ENCODE measurements at places on chromosomes 4 and X.

DNA sequence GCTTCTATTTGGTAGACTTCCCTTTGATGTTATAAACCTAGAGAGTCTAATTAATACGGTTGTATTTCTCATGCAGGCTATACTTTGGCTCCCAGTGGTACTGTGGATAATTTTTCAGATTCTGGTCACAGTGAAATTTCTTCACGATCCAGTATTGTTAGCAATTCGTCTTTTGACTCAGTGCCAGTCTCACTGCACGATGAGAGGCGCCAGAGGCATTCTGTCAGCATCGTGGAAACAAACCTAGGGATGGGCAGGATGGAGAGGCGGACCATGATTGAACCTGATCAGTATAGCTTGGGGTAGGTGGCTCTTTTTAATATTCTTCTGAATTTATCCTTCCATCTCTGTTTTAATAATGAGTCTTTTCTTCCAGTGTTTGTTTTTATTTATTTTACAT, 249.7 kb downstream of the RAPGEF2 start:
- DNase-seq, result no peak

DNA sequence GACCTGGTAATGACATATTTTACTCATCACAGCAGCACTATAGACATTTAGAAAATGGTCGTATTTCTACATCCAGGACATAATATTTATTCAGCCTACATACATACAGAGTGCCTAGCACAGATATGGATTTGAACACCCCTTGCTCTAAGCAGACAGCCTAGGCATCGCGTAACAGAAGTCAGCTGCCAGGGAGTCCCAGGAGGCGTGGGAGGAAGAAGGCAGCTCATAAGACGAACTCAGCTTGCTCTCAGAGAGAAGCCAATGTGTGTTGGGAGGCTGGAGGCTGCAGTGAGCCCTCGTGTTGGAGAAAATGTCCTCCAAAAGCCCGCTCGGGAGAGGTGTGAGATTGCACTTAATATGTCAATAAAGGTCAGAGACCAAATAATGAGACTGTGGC, 131.6 kb downstream of the BCOR start:
- no peak for DNase-seq

GRCh38 chr4:182938205-182938645, 21.0 kb upstream of the DCTD start:
- DNase-seq, result peak; percentile 85

GRCh38 chr4:2142630-2143427, 83.7 kb downstream of the NAT8L start:
- DNase-seq, result no peak

DNA sequence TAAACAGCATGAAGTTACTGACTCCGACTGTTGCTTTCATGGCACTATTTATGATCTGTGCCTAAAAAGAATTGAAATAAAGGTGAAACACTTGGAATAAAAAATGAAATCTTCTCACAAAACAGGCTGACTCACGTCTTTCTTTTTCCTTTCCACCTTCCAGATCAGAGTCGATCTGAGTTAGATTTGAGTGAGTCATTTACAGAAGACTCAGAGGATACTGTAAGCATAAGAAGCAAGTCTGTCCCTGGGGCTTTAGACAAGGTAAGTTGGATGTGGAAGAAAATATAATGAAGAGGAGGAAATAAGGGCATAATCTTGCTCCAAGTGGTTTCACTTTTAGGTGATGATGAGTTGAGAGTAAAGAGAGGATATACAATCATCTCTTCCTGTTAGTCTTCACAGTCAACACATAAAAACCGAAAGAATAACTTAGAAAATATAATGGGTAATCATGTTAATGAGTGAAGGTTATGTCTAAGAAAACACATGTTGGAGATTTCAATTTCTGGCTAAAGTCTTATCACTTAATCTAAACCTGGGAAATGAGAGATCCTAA, 89.7 kb downstream of the SYTL5 start:
- DNase-seq, result no peak

- DNase-seq, result no peak
These were observed 167.3 kb downstream of the MID1IP1 start for GRCh38 chrX:38968344-38969216.

DNA sequence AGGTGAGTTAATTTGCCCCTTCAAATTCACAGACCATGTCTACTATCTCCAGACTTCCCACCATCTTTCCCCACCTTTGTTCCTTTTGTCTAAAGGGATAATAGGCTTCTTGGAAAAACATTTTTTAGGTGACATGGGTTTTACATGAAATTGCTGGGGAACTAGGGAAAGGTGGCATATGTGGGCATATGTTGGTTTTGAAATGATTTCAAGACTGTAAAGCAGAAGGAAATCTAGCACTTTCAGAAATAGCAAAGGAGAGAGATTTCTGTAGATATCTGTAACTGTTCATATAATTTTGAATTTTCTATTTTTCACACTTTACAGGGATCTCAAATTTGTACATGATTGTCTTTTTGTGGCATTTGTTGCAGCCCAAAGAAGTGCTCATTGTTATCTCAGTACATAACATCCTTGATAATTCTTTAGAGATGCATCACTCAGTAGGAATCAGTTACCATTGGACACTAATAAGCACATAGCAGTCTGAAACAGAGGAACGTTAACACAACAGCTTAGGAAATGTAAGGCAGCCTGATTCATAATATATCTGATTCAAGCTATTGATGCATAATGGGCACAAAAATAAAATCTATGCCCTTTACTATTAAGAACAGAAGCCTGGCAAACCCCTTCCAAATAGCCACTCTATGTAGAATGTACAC, 659.7 kb downstream of the CENPC start:
- DNase-seq, result no peak

- DNase-seq, result no peak
These were observed 1.3 kb upstream of the F11 start for GRCh38 chr4:186264660-186265059.

DNA sequence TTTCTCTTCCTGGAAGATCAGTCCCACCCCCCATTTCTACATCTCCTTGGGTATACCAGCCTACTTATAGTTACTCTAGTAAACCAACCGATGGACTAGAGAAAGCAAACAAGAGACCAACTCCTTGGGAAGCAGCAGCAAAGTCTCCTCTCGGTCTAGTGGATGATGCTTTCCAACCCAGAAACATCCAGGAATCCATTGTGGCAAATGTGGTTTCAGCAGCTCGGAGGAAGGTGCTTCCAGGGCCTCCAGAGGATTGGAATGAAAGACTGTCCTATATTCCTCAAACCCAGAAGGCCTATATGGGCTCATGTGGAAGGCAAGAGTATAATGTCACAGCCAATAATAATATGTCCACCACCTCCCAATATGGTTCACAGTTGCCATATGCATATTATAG, 78.2 kb upstream of the MYOZ2 start:
- no peak for DNase-seq

DNA sequence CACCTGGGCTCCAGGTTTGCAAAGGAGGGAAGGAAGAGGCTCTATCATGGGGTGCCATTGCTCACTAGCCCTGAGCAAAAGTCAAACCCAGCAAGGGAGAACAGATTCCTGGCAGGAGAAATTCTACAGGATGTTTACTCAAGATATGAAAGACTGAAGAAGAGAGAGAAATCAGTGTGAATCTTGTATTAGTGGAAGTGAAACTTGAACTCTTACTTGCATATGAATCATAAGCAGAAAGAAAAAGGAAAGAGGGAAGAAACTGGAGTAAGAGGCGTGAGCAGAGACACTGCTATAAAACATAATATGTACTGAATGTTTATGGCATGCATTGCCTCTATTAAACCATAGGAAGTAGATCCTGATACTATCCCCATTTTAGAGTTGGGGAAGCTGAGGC, 60.9 kb downstream of the C4orf46 start:
- no peak for DNase-seq

GRCh38 chr4:110641218-110641617, 18.3 kb upstream of the PITX2 start:
- DNase-seq, result peak; percentile 57

DNA sequence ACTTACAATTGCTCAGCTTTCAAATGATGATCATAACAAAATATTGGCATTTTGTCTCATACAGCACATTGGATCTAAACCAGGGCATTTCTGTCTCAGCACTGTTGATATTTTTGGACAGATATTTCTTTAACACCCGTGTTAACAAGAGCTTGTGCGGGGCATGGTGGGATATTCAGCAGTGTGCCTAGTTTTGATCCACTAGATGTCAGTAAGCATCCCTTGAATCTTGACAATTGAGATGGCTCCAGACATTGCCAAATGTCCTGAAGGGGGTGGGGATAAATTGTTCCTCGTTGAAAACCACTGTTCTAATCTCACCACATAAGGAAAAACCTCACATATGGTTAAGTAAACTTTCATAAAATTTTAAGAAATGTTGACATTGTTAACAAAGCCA, 806.3 kb downstream of the STIM2 start:
- DNase-seq, result no peak

DNA sequence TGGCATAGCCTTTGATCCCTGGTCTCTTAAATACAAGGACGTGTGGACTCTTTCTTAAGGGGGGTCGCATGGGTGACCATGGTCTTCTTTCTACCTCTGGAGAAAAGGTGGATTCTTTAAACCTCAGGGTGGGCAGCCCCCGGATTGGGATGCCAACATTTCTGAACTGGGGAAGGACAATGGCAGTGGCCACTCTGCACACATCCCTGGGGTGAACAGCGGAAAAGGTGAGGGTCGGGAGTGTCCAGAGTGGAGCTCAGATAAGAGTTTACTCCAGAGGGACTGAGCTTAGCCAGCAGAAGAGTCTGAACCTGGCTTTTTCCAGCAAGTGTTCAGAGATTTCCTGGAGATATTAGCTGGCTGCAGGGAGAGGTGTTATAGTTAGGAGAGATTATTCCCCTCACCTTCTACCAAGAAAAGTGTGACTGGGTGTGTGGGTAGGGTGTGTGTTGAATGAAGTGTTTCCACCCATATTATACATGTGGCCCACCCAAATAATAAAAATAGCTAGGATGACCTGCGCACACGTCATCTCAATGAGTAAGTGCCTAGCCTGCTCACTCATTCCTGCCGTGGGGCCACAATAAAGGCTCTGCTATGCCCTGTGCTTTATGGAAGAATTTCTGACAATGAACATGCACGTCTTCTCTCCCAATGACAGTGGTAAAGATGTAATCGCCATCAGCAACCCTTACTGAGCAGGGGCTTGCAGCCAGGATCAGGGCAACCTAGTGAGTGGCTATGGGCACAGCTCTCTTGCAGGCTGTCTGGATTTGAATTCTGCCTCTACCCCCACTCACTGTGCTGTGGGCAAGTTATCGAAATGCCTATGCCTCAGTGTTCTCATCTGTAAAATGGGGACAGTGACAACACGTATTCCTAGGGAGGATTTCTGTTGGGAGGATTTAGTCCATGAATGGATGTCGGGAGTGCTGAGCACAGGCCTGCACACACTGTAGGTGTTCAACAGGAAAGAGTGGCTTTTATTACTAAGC, 76.6 kb downstream of the SLC2A9 start:
- DNase-seq, result peak; percentile 12

- DNase-seq, result no peak
These were observed 991.4 kb downstream of the CCSER1 start for GRCh38 chr4:91118597-91118996.

DNA sequence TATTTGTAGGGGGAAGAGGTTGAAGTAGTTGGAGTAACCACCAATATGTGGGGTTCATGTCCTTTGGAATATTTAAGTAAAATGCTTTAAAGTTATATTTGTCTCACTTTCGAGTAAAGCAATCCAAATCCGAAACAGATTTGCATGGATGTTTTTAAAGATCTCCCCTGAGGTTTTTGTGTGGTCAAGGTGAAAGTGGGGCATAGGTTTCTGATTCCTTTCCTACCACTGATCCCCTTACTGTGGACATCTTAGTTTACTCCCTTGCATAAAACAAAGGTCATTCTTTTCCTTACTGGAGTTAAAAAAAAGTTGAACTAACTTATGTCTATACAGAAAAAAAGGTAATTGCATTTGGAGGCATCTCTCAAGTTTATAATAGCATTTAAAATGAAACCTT, 71.9 kb upstream of the PHOX2B start:
- no peak for DNase-seq

GRCh38 chr4:41218703-41219102, 4.4 kb upstream of the APBB2 start:
- DNase-seq, result no peak

DNA sequence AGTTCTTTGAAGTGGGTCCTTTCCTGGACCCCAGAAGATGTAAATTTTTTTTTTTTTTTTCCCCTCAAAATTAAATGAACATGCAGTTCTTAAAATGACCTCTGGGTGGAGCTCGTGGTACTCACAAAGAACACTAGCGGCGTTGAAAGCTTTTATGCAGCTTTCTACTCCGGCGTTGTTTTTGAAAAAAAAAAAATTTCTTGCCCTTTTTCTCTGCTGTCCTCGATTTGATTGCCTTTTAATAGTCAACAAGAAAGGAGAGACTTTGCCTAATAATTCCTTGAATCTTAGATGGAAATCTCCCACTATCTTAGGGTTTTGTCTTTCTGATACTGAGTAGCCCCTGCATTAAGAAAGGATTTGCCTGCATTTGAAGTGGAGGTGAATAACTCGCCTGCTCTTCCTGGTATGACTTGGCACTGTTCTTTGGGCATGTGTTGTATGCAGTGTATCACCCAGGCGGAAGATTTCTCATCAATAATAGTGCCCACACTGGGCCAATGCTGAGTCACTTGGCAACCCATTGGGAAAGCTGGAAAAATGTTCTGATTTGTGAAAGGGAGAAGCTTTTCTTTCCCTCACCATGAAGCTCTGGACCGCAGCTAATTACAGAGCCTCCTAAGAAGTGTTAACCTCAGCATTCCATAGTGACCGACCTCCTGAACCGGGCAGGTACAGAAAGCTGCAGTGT, 104.0 kb downstream of the PHEX start:
- DNase-seq, result no peak

DNA sequence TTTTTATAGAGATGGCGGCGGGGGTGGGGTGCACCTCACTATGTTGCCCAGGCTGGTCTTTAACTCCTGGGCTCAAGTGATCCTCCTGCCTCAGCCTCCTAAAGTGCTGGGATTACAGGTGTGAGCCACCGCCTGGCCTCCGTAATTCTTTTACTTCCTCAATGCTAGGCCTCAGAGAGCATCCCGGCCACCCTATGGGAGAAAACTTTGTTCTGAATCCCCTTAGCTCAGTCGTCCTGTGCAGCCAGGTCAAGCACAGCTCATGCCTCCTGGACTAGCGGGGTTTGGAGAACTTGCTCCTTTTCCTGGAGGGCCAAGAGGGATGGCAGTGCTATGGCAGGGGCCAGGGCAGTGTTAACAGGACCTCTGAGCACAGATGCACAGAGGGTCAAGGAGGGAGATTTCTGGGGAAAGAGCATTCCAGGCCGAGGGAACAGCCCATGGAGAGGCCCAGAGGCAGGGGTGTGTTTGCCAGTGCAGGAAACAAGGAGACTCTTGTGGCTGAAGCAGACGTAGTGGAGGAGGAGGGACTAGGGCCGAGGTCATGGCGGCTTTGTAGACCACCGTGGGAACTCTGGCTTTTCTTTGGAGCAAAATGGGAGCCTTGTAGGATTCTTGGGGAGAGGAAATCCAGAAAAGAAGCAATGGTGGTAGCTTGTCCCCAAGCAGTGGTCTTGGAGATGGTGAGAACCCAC, 9.8 kb upstream of the TNIP2 start:
- DNase-seq, result no peak

DNA sequence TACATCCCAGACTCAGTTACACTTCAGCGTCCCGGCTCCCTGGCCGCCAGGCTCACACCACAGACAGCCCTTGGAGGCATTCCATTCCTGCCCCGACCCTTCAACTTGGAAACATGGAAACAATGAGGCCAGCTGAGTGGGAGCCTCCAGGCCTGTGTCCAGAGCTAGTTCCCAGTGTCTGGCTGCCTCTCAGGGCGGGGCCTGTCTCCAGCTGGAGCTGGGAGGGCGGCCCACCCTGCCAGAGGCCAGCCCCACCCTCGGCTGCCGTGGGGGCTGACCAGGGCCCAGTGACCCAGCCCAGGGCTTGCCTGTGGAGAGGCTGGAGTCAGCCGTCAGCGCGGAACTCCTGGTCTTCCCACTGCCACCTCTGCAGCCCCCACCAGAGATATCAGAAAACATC, 37.4 kb upstream of the SPON2 start:
- no peak for DNase-seq

All from ecto neural progenitor cell (in vitro differentiated cells).